NCI-H1092 (cell line): ENCODE measurements at places on chromosomes 13 and 19.

DNA sequence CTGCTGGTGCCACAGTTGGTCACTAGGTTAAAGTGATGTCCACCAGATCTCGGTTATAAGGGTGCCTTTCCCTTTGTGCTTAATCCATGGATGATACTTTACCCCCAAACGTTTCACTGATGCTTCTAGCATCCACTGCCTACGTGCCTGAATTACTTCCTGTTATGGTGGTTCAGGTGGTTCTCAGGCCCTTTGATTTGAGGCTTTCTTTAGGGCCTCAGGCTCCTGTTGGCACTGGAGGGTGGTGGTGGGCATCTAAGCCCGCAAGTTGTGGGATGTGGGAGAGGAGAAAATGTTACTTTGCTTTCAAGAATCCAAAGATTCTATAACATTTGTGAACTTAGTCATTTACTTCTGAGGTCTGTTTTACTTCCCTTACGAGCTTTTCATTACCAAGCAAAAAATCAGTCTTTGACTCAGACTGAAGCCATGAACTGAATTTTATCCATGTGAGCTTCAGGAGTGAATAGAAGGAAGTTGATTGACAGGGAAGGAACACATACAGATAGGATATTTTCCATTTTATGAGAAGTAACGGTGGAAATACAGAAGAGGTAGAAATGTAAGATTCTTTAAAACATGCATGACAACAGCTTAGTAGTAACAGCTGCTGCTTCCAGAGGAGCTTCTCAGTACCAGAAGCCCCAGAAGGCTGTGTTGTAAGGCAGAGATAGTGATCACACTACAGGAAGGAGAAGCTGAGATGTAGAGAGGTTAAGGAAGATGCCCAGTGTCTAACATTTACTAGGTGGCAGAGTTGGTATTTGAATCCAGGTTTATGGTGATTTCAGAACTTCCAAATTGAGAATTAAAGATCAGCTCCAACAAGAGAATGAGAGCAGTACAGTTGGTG, 65.0 kb downstream of the ARHGEF7 start:
- DNase-seq = no peak

GRCh38 chr13:68027306-68027705, 797.2 kb upstream of the PCDH9 start:
- peak; percentile 69 for DNase-seq

- no peak for DNase-seq
These were observed 1.6 kb downstream of the KRTDAP start for GRCh38 chr19:35488677-35489076.

- DNase-seq = no peak
These were observed 79.1 kb downstream of the ESD start for GRCh38 chr13:46717856-46718255.

- no peak for DNase-seq
These were observed 6.0 kb downstream of the SPRED3 start for GRCh38 chr19:38394488-38394887.

DNA sequence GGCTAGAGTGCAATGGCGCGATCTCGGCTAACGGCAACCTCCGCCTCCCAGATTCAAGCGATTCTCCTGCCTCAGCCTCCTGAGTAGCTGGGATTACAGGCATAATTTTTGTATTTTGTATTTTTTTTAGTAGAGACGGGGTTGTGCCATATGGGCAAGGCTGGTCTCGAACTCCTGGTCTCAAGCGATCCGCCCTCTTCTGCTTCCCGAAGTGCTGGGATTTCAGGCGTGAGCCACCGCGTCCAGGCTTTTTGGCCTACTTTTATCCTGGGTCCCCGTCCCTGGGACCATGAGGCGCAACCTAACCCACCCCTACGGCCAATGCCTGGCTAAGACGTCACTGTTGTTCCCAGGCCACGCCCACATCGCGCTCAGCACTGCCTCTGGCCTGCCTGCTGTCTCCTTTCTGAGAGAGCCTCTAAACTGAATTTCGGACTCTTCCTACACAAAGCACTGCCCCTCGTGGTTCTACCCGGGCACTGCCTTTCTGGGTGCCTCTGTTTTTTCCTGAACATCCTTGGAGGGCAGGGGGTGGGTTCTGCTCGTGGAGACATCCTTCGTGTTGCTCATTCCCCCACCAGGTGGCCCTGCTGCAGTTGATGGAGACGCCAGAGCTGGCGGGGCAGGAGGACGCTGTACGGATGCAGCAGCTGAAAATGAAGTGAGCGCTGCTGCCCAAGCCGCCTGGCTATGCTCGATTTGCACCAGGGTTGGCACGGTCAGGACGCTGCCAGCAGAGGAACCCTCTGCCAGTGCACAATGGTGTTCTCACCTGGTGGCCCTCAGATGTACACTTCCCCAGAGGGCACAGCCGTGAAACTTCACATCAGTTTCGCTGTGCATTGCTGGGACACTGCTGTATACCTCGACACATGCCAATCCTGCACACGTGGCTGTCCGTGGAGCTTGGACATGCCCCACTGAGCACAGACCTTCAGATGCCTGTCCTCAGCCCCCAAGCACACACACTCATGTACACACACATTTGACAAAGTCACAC, 2.0 kb downstream of the REX1BD start:
- peak; percentile 31 for DNase-seq

- DNase-seq = no peak
These were observed 437.0 kb downstream of the KLF12 start for GRCh38 chr13:73697166-73697565.

DNA sequence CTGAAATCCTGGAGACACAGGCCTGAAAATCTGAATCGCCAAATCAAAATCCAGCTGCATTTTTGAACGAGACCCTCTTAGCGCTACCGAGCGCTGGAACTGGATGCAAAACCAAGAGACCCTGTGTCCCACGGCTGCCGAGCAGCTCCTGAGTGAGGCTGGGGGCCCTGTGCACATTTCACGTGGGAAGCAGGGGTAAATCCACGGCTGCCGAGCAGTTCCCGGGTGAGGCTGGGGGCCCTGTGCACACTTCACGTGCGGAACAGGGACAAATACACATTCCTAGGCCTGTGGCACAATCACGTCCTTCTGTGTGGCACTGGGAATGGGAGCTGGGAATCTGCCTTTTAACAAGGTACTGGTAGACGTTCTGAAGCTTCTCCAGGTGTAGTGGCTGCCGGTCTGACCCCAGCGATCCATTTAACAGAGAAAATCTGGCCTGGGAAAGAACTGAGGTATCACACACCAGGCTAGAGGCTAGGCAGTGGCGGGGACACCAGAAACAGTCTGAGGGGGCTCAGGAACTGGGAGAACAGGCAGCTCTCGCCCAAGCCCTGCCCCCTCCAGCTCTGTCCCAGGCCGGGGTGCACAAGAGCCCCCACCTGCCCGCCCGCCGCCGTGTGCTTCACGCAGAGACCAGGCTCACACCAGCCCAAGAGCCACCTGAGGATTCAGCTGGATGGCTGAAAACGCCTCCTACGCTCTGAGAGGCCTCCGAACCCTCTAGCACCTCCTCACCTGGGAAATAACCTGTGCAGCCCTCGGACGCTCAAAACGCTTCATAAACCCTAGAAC, 11.0 kb upstream of the C2CD4C start:
- no peak for DNase-seq

DNA sequence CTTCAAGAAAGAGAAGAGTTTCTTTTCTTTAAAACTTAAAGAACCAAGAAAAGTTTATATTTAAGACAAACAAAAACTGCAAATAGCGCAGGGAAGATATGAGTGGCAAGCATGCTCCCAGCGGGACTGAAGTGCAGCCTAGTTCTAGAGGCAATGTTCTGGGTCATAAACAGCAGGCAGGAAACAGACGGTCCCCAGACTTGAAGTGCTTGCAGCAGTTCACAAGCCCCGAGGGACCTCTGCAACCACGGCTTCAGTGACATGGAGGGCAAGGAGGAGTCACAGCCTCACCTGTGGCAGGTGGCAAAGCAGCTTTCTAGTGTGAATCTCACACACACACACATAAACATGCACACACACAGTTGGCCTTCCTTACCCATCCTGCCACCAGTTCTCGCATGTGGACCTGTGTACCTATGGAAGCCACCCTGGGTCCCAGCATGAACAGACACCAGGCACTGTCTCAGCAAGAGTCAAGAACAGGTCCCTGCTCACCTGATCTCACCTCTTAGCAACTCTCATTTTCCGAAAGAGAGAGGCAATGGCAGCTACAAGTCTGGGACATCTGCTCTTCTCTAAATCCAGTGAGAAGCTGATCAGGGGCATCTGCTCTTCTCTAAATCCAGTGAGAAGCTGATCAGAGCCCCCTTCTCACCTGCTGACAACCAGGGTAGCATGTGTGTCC, 162.0 kb downstream of the EFNB2 start:
- DNase-seq = peak; percentile 54

GRCh38 chr19:1213391-1214286, 8.1 kb downstream of the STK11 start:
- no peak for DNase-seq

- no peak for DNase-seq
These were observed 641.0 kb downstream of the FGF9 start for GRCh38 chr13:22311734-22312404.

- no peak for DNase-seq
These were observed 71.3 kb upstream of the POSTN start for GRCh38 chr13:37669845-37670244.

DNA sequence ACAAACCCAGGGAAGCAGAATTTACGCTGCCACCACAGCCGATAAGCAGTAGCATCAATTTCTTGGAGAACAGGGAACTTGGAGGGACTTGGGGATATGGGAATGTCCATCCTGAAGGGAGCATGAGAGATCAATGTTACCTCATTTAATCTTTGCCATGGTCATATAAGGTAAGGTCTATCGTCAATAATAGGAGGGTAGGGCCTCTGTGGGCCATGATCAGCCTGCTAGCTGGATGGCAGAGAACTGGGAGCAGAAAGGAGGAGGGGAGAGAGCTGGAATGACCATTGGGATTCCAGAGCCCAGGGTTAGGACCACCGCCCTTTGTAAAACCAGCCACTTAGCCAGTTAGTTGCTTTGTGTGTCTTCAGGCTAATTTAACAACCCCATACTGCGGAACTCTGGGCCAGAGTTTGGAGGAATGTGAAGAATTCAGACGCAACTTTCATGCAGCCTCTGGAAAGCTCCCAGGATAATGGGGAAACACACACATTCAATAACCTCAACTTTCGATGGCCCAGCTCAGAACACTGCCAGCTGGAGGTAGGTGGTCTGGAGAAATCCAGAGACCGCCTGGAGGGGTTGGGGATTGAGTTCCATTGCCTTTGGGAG, 40.3 kb downstream of the ZNF557 start:
- DNase-seq = no peak

GRCh38 chr13:69641773-69642172, 465.9 kb upstream of the ATXN8OS start:
- DNase-seq = no peak

- DNase-seq = peak; percentile 51
These were observed 10.2 kb upstream of the JSRP1 start for GRCh38 chr19:2266183-2266993.

DNA sequence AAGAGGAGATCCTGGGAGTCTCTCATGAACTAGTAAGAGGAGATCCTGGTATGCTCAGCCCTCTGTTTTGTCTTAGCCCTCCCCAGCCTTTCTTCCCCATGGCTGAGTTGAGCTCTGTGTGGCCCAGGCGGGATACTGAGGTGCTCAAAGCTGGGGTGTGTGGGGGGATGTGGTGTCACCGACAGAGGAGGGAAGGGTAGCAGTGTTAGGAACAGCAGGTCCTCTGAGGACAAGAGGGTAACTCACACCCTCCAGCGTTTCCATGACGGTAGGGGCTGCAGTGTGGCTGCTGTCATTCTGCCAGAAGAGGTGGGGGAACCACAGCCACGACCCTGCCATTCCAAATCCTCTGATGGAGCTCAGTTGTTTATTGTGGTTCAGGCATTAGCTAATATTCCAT, 691 bp downstream of the KIR2DL4 start:
- DNase-seq = no peak

- peak; percentile 48 for DNase-seq
These were observed 67.7 kb upstream of the SERP2 start for GRCh38 chr13:44305917-44306370.

GRCh38 chr19:13847407-13848339, 29.3 kb upstream of the NANOS3 start:
- peak; percentile 45 for DNase-seq

DNA sequence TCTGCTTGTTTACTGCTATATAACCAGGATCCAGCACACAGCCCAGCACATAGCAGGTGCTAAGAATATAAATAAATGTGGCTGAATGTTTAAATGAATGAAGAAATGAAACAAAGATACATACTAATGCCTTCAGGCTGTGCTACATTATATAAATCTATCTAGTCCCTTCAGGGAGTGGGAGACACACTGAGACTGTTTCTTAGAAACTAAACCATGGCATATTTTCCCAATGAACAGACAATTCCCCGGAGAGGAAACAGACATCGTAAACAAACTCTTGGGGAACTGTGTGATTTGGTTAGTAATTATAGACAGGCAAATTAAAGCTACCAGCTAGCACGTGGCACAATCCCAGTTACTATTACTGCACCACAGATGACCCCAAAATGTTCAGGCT, 9.7 kb upstream of the FEM1A start:
- no peak for DNase-seq

DNA sequence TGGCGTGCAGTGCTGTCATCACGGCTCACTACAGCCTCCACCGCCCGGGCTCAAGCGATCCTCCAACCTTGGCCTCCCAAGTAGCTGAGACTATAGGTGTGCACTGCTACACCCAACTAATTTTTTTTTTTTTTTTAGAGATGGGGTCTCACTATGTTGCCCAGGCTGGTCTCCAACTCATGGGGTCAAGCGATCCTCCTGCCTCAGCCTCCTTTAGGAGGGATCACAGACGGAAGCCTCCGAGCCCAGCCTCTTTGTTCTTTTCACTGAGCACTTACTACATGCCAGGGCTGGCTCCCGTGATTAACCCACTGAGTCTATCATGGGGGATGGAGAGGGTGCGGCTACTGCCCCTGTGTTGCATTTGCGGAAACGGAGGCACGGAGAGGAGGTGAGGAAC, 12.9 kb upstream of the CACTIN start:
- DNase-seq = no peak

GRCh38 chr19:55352040-55352439, 2.5 kb downstream of the COX6B2 start:
- DNase-seq = no peak

- DNase-seq = no peak
These were observed 76.4 kb downstream of the INSR start for GRCh38 chr19:7217861-7218260.

- DNase-seq = no peak
These were observed 36.9 kb downstream of the DHRS12 start for GRCh38 chr13:51767100-51767499.
